Activated T-cell treated with anti-CD3 and anti-CD28 coated beads, Interleukin-2, amount 50 U/mL, for 48 hours (primary cell): ENCODE measurements at places on chromosomes 1 and 21.

DNA sequence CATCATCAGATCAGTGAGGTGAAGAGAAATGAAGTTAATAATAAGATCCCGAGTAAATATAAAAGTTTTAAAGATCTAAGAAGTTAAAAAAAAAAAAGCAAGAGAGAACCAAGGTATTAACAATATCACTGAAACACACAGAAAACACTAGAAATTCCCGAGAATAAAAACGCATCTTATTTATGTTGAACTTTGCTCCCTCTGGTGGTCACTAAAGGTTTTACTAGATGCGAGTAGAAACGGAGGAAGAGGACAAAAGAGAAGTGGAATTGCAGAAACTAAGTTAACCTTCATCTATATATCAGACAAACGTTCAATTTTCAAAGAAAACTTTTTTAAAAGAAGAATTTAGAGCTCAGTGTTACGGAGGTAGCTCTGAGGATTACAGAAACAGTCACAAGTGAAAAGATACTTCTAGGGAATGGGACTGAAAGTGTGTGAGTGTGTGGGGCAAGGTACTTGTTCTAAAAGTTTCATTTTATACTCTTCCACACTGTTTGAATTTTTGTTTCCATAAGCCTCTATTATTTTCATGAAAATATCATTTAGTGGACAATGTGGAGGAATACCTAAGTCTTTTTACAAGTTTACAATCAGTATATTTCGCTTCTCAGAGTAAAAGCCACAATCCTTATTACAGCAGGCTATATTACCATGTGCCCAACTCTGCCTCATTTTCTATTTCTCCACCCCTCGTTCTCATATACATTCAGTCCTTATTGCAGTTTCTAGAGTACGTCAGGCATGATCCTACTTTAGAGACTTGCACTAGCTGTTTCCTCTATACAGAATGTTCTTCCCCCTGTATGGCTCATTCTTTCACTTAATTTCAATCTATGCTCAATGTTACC, 19.7 kb downstream of the ACBD6 start:
- DNase-seq, result no peak

DNA sequence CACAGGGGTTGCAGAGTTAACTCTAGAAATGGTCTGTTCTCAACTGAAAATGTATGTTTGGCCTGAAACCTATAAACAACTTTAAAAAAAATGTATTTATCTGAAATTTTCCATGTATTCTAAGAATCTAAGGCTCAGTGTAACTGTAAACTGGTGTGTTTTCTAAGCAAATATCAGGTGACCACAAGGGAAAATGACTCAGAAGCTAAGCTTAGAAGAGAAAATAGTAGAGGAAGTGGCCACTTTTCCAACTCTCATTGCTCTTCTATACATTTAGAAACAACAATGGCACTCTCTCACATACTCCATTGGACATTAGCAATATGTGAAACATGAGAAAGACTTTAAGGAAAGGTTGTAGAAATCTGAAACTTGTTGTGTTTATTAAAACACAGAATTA, 7.5 kb downstream of the TNFSF18 start:
- no peak for DNase-seq

- no peak for DNase-seq
Measured at GRCh38 chr1:183739082-183739481, 65.8 kb upstream of the RGL1 start.

DNA sequence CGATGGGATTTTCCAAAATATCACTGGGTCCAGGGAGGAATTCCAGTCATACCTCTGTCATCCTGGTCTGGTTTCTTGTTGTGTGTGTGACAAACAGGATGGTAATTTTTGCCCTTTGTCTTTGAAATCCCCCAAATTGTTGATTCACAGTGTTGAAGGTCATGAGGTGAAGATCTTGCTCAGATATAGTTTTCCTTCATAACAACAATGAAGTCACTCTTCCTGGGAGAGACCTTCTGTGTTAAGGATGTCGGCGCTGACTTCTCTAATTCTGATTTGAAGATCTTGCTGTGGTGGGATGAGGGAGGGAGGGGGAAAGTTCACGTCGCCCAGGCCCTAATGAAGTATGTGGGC, 32.2 kb upstream of the MPZL1 start:
- no peak for DNase-seq

- DNase-seq, result no peak
Measured at GRCh38 chr21:37582590-37582989, 216.0 kb downstream of the DYRK1A start.

GRCh38 chr1:201531551-201532425, 7.1 kb upstream of the NAV1 start:
- no peak for DNase-seq

DNA sequence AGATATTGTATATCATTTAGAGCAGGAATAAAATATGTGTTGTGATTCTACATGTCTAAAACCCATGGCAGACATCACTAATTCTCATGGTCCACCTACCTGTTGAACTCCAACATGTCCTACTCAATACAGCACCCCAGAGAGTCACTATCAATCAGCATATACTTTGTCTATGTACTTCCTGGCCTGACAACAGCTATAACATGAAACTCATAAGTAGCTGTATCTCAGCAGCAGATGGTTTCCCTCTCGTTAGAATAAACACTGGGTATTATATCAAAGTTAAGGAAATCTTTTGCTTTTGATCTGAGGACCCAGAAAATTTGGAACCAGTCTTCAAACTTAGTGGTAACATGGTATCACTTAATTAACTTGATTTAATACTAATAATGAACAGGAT, 15.8 kb downstream of the ARPC5 start:
- no peak for DNase-seq

DNA sequence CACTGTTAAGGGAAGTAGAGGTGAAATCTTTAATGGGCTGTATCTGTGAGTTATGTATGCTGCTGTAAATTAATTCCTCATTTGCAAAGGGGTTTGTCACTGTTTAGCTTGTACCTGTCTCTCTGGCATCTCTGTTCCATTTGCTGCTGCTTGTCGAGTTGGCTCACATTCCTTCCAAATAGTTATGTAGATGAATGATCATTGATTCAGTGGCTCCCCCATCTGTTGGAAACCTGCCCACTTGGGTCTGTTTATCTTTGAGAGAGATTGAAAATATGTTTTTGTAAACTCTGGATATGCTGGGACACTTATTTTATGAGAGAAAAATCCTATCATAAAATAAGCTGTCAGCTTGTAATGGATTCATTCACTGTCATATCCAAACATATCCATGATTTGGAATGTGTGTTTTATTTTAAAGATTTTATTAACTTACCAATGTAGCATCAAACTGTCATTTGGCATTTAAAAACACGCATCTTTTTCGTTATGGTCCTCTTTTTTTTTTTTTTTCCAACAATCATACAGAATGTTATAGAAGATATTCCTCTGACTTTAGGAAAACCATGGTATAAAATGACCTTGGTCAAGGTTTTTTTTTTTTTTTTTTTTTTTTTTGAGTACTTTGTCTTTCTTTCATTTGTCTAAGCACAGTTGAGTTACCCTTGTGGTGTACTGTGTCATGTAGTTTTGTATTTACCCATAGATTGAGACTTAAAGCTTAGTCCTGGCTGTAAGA, 3.5 kb downstream of the RYR2 start:
- DNase-seq, result no peak

DNA sequence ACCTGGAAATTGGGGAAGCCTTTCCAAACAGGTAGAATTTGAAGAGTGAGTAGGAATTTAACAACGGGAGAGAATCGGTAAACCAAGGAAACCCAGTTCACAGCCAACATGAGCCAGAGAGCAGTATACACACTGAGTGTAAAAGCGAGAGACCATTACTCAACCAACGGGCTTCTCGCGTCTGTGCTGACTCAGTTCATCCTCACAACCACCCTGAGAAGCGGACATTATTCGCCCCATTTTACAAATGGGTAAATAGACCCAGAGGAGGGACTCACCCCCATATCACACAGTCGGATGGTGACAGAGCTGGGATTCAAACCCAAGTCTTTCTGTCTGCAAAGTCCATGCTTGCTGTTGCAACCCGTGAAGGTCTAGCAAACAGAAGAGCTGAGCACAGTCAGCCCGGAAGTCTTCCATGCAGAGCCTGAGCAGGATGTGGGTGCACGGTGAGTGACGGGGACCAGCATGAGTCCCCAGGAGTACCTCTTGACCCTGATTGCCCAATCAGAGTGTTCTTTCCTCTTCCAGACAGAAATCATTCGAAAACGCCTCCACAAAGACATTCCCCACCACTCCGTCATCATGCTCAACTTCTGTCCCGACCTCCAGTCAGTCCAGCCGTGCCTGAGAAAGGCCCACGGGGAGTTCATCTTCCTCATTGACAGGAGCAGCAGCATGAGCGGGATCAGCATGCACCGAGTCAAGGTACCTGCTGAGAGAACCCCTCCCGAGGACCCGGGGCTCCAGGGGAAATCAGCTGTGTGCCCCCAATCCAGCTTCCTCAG, 32.3 kb downstream of the VWA5B1 start:
- DNase-seq, result peak; percentile 64

DNA sequence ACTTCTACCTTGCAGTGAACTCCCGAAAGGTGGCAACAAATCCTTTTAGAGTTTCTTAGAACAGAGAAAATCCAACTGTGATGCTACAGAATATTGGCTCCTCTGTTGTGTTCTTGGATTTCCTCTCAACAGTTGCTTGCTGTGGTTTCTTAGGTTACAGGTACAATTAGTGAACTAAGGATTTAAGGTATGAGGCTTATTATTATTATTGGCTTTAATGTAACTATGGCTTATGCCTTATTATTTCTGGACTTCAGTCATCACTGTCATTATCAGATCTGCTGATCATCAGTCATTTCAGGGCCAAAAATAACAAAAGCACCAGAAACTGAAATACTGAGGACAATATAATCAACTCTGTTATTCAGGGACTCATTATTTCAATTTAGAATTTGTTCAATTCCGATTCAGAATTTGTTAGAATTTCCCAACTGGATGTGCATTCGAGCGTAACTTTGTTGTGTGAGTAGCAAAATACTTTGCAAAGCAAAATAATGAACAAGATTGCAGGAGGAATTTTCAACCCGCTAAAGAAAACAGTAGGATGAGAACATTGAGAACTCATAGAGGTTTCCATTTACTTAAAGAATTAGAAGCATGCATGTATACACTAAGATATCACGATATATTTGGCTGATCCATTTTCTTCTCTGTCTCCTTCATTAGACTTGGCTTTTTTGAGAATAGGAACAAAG, 65.5 kb upstream of the AK4 start:
- no peak for DNase-seq

GRCh38 chr1:8545078-8545477, 227.2 kb downstream of the SLC45A1 start:
- peak; percentile 40 for DNase-seq

DNA sequence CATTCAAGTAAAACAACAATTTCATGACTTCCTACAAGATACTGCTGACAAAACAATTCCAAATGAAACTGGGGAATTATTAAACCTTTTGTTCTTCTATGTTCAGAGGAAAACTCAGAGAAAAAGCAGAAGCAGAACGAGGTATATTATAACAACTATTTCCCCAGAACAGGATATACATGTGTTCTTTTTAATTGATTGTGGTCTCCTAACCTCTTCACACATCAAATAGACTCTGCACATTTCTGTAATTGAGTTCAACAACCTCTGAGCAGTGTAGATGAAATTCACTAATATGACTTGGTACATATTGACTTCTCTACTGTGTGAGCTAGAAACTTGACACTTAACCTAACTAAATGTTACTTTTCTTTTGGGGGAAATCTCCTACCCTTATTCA, 584.2 kb downstream of the NEGR1 start:
- DNase-seq, result no peak

- no peak for DNase-seq
Measured at GRCh38 chr1:101723415-101723814, 273.3 kb downstream of the OLFM3 start.

GRCh38 chr1:32716312-32717148, 14.0 kb upstream of the SYNC start:
- peak; percentile 68 for DNase-seq

GRCh38 chr21:41602531-41602930, 94.6 kb upstream of the TMPRSS2 start:
- DNase-seq, result no peak

- no peak for DNase-seq
Measured at GRCh38 chr1:97201641-97202040, 480.1 kb downstream of the PTBP2 start.

- no peak for DNase-seq
Measured at GRCh38 chr21:32172106-32172505, 106.7 kb downstream of the MIS18A start.

GRCh38 chr1:108601708-108602410, 42.0 kb downstream of the EEIG2 start:
- DNase-seq, result no peak

- peak; percentile 24 for DNase-seq
Measured at GRCh38 chr1:156498432-156499193, 2.0 kb downstream of the MEF2D start.
